ENCODE measurements at places on chromosomes 5 and 9. TPM values are rescaled to one million over a fixed set of nuclear protein-coding genes. Genes with fewer than 3 reads are reported as not detected.

Gene STRBP
- 30.4 TPM for total RNA-seq

Gene LPAR1
- 7.4 TPM for total RNA-seq

- no peak overlapping the region for H3K27ac ChIP-seq
- H3K4me3 ChIP-seq, result no peak overlapping the region
- no peaks in the 10 kb centered on the region for H3K4me1 ChIP-seq
- no peak for DNase-seq
- H3K27me3 ChIP-seq, result no peaks in the 10 kb centered on the region
These were observed 49.8 kb downstream of the LMNB1 start for GRCh38 chr5:126826619-126827215.

GRCh38 chr9:33158843-33159776 is 8.0 kb downstream of the B4GALT1 start:
- peaks cover 81% of the 10 kb centered on the region for H3K4me1 ChIP-seq
- H3K4me3 ChIP-seq, result no peak overlapping the region
- H3K27ac ChIP-seq, result no peak overlapping the region
- H3K36me3 ChIP-seq, result no peaks in the 10 kb centered on the region
- no peak for DNase-seq

DNA sequence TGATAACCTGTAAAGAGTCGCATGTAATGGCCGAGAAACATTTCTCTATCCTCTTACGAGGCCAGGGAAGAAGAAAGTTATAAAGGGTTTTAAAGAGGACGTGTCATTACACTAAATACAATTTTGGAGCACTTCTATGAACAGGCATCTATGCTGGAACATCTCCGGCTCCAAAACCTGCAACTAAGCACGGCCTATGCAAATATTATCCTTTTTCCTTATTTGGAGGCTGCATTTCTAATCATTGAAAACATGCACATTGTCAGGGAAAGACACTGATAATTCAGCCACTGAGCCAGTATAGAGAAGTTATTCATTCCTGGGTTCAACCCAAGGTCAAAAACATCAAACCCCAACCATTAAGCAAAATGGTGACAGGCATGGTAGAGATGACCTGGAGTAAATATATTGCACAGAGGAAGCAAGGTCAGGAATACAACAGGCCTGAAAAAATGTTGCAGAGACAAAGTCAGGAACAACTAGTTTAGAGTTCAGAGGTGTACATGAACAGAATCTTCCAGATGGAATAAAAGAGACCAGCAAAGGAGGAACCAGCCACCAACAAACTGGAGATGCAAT is 674.1 kb downstream of the NR2F1-AS1 start:
- no peak overlapping the region for H3K4me3 ChIP-seq
- no peaks in the 10 kb centered on the region for H3K27me3 ChIP-seq
- peaks cover 36% of the 10 kb centered on the region for H3K4me1 ChIP-seq
